Activated CD4-positive, alpha-beta T cell treated with anti-CD3 and anti-CD28 coated beads, Interleukin-2, amount 50 U/mL, for 24 hours (primary cell): ENCODE measurements at places on chromosomes 4 and X.

- no peak for DNase-seq
Observed at GRCh38 chr4:6548201-6548881, 26.6 kb upstream of the MAN2B2 start.

GRCh38 chr4:43435291-43435690 lies 542.8 kb downstream of the GRXCR1 start:
- DNase-seq: no peak

DNA sequence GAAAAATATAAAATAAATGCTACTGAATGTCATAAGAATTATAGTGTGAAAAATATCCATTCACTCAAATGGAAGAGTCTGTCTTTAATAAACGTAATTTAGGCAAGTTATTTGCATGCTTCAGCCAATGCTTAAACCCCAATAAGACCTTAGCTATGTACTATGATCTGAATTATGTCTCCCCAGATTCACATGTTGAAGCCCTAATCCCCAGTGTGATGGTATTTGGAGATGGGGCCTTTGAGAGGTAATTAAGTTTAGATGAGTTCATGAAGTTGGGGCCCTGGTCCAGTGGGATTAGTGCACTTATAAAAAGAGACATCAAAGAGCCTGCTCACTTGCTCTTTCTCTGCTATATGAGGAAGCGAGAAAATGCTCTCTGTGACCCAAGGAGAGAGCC lies 28.7 kb downstream of the SLC39A8 start:
- DNase-seq: no peak

- no peak for DNase-seq
Observed at GRCh38 chr4:86961605-86962295, 26.9 kb downstream of the AFF1 start.

GRCh38 chrX:100829730-100830129 lies 9.5 kb downstream of the CSTF2 start:
- DNase-seq: no peak

- DNase-seq: no peak
Observed at GRCh38 chr4:88653371-88653946, 44.2 kb downstream of the NAP1L5 start.

DNA sequence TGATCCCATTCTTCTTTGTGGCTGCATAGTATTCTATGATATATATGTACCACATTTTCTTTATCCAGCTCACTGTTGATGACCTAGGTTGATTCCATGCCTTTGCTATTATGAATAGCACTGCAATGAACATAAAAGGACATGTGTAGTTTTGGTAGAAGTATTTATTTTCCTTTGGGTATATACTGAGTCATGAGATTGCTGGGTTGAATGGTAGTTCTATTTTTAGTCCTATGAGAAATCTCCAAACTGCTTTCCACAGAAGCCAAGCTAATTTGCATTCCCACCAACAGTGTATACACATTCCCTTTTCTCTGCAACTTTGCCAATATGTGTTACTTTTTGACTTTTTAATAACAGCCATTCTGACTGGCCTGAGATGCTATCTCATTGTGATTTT lies 278.3 kb downstream of the PCDH18 start:
- no peak for DNase-seq

GRCh38 chr4:84582988-84583875 lies at the start of gene CDS1:
Gene CDS1, plus strand, starts transcription at chr4:84583127. Its CDS starts 275 bp downstream, at chr4:84583402.
- no peak for DNase-seq

GRCh38 chr4:30586850-30587249 lies 133.3 kb upstream of the PCDH7 start:
- no peak for DNase-seq

DNA sequence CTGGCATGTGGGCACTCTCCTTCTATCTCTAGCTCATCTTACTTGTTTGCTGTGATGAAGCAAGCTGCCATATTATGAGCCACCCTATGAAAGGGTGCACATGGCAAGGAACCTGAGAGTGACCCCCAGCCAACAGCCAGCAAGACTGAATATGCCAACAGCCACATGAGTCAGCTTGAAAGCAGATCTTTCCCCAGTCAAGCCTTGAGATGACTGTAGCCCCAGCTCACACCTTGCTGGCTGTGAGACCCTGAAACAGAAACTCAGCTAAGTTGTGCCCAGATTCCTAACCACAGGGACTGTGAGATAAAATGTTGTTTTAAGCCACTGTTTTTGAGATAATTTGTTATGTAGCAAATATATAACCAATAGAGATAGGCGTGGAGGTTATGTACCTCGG lies 36.2 kb downstream of the KDM5C start:
- no peak for DNase-seq

GRCh38 chr4:124053872-124054538 lies 657.4 kb downstream of the SPRY1 start:
- DNase-seq: no peak

- DNase-seq: no peak
Observed at GRCh38 chrX:33726281-33727160, 405.6 kb downstream of the FAM47A start.
